ENCODE measurements at places on chromosomes 6 and 20.

DNA sequence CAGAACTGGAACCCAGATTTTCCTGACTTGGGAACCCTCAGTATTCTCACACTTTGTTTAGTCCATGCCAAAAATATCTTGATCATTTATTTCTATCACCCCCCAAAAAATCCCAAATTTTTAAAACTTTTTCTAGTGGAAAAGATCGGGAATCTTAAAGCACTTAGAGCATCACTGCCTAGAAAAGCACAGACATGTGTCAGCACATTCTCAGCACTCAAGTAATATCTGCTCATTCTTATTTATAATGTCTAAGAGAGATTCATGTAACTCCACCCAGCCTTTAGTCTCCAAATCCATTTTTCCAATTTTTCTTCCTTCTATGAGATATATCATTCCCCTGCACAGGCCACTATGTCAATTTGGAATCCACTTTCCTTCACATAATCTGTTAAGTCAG is 29.9 kb upstream of the HSF2 start:
- no peak for DNase-seq

DNA sequence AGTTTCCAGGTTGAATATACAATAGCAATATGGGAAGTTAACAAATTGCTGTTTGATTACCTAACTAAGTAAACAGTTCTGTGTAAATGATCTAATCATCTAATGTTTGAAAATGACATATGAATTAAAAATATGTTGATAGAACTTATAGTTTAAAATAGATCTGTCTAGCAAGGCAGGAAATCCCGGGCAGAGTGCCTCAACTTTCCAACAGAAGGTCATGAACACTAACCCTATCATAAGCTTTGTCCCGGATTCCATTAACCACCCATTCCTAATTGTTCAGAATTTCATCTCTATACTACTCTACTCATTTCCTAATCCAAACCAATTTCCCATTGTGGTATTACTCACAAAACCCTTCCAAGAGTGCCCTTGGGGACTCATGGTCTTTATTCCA is 10.2 kb downstream of the TAAR1 start:
- DNase-seq: no peak

- DNase-seq: no peak
These were observed 32.8 kb upstream of the ZNFX1 start for GRCh38 chr20:49310705-49311104.

- no peak for DNase-seq
These were observed 10.8 kb upstream of the EEF1E1 start for GRCh38 chr6:8113131-8113654.

DNA sequence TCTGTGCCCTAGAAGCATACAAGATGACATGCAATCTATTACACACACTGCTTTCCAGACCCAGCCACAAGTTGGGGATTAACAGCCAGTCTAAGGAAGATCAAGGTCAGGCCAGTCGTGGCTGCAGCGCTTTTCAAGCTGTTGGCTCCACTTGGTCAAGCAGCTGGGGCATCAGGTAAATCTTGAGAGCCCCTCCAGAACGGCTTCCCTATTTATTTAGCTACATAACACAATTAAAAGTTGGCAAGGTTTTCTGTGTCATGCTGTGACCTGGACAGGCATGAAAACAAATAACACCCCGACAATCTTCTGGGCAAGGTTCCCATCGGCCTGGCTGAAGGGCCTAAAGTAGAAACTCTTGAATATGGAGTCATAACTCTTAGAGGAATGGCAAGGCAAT is 524.3 kb downstream of the PRKN start:
- DNase-seq: no peak

- no peak for DNase-seq
These were observed 10.9 kb upstream of the CD93 start for GRCh38 chr20:23096986-23097520.

DNA sequence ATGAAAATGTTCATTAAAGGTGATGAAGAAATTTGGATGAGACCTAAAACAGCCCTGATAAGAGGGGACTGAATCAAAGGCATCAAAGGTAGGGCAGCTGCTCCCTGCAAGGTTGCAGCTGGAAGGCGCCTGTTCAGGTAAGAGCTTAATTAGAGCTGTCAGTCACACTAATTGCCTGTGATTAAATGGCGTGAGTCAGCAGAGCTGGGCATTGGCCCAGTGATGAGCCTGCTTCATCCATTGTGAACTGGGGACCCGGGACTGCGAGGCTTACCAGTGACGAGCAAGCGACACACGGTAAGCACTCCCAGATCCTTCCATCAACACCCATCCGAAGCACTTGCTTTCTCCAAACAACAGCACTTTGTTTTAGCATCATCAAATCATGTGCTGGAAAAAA is 621.5 kb upstream of the CDH4 start:
- no peak for DNase-seq

- no peak for DNase-seq
These were observed 185.5 kb upstream of the RALGAPA2 start for GRCh38 chr20:20897922-20898321.

DNA sequence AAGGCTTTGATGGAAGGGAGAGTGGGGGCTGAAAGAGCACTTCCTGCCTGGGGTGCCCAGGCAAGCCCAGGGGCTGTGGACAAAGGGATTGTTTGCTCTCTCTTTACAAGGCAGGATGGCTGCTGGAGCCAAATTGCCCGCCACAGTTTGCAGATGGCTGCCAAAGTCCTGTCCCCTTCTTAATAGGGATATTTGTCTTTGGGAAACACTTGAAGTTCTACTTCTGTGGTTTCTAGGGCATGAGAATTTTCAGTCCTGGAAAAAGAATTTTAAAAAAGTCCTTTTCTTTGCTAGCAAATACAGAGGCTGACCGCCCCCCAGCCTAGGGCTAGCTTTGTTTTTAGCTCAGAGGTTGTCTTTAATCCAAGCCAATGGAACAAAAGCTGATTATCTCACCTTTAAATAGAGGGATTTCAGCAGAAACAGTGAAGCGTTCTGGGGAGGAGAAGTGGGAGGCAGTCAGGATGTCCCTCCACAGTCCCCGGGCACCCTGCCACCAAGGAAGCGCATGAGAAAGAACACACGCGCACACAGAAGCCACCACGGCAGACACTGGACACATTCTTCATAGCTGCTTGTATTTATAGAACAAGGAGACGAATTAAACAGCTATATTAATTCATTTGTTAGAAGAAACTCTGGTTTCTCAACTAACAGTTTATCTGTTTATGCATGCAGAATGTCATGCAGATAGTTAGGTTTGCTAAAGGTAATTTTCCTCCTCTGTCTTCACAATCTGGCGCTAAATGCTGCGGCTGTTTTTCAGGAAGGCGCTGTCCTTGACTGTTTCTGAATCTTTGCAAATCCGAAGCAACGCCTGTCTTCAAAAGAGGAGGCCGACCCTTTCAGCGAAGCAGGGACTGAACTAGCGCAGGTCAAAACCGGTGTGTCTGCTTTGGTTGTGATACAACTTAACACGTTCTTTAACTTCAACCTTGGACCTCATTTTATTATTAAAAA is 736.9 kb downstream of the QKI start:
- no peak for DNase-seq

DNA sequence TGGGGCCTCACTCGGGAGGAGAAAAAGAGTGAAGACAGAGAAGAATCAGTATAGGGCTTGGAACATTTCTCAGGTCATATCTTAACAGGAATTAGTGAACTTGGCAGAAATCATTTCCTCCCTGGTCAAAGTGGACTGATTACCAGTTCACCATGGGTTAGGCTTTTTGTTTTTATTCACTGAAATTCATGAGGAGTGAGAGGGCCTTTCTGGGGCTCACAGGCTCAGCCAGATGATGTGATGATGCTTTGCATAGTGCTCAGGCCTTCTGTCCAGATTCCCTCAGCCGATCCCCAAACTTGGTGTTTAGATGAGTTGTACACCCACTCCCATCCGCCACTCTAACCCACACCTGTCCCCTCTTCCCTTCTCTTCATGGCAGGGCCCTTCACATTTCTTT is 32.5 kb downstream of the SRSF3 start:
- DNase-seq: no peak

GRCh38 chr20:14649662-14650061 is 312.2 kb upstream of the FLRT3 start:
- DNase-seq: no peak

DNA sequence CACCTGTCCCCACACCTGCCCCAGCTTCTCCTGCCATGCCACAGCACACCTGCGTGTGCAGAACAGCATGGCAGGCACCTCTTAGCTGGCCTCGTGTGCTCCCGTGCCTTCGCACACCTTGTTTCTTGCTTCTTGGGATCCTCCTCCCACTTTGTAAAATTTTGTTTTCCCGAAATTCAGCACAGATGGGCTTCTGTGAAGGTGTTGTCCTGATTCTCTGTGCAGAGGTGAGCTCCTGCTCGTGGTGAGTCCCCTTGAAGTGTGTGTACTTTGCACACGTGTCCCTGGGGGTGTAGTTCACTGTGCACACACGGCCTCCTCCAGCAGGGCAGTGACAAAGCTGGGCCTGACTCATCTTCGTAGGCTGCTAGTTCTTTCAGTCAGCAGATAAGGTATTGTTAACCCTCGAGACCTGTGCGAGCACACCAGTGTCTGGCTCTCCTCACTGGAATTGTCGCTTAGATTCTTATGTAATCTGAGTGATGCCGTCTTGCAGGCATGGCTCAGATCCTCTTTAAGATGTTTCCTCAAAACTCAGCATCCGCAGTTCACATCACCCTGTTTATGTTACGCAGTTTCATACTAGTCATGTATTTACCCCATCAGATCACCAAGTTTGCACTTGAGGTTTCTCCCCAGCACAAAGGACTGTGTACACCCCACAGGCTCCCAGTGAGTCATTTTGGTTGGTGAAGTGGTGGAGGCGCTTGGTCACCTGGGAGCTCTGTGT is 77.7 kb downstream of the CDYL start:
- no peak for DNase-seq

DNA sequence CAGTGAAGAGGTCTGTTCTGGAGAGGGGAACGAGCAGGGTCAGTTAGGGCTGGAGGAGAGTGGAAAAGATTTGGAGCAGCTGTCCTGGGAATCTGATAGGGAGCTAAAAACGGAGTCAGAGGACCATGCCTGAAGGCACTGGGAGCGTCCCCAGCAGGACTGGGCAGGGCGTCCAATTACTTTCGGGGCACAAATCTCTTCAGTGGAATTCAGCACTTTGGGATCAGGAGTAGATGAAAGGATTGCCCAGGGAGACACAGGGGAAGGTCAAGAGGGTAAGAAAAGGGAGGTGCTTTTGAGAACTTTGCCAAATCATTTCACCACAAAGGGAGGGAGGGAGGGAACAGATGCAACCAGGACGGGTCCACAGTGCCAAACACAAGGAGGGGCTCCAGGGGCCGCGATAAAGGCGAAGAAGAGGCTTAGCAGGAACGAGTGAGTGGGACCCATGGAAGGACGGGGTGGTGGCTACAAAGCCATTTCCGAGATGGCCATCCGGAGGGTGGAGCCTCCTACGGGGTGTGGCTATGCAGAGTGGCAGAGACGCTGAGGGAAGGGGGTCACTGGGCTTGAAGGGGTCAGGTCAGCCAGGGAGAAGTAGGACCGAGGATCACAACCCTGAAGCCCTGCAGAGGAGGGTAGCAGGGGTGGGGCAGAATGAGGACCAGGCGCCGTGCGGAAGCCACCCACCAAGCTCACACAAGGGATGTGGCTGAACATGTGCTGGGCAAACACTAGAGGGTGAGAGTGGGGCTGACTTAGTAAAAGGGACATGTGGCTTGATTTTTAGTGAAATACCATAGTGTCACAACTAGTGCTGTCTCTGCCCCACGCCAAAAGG is 180.0 kb upstream of the RREB1 start:
- no peak for DNase-seq

DNA sequence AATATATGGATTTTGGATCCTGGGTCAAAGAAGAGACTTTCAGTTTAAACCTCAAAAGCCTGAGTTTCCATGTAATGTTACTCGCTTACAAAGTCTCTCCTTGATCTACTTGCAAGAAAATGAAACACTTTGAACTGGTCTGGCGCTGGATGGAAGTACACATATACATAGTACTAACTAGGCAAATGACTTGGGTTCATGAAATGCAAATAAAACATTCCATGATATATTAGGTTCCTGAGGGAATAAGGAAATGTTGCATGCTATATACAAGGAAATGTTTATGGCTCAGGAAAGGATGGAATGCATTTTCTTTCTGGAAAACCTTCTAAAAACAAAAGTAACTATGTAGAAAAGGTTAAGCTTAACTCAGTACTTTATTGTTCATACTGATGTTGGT is 11.4 kb upstream of the TXLNB start:
- no peak for DNase-seq

GRCh38 chr20:19907326-19908056 is 109.7 kb upstream of the NAA20 start:
- no peak for DNase-seq

DNA sequence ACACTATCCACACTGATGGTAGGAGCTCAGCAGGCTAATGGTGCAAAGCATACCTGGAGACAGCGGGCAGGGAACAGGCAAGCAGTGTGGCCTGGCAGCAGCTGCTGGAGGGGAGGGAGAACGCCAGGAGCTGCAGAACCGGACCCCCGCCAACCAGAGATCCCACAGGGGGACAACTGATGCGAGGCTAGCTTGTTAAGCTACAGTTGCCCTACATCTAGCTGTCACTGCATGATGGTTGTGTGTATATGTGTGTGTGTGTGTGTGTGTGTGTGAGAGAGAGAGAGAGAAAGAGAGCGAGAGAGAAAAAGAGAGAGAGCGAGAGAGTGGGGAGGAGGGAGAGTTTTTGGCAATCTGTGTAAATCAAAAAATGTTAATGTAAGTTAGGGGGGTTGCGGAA is 69.7 kb upstream of the NHSL1 start:
- no peak for DNase-seq

DNA sequence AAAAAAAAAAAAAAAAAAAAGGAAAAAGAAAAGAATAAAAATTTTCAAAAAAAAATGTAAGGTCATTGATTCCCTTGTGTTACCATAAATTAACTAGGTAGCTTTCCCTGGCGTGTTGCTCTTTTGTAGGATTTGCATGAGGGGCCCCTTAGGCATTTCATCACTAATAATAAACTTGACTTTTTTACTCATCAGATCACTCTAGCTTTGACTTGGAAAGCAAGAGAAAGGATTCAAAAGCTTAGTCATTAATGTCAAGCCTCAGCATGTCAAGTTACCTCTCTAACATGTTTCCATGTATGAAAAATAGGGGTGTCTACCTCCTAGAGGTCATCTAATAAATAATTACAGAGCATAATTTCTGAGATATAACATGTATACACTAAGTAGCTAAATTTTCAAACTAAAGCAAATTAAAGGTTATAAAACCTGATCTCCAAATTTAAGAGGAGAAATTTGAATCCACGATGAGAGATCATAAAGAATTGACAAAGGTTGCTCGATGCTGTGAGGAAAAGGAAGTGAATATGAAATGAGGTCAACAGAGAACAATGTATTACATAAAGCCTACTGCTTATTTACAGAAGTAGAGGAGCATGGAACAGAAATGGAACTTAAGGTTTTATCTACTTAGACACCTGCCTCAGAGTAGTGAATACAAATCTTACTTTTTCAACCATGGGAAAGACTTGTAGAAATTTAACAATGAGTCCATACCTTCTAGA is 86.8 kb downstream of the ARHGAP18 start:
- DNase-seq: no peak

DNA sequence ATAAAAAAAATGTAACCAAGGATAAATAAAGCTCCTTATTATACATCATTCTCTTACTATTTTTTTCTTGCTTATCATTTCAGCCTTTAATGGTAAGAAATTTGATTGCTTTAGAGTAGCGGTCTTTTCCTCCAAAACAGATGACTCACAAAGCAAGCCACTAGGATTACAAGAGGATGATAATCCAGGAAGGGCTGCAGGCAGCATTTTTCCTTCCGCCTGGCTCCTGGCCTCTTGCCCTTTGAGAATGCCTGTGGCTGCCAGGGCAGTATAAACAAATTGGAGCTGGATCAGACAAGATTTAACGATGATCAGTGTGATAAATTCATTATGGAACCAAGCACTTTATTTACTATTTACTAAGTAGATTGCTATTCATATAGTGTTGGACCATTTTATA is 9.7 kb upstream of the FBXL4 start:
- DNase-seq: no peak

Data from esophagus squamous epithelium (tissue), 5 donors.